Activated T-cell treated with anti-CD3 and anti-CD28 coated beads, Interleukin-2, amount 50 U/mL, for 1 hour (primary cell): ENCODE measurements at places on chromosomes 11 and 22.

- no peak for DNase-seq
These were observed 256.7 kb upstream of the CCDC90B start for GRCh38 chr11:83542861-83543260.

- DNase-seq, result no peak
These were observed 204.6 kb downstream of the DBX1 start for GRCh38 chr11:19955660-19956059.

DNA sequence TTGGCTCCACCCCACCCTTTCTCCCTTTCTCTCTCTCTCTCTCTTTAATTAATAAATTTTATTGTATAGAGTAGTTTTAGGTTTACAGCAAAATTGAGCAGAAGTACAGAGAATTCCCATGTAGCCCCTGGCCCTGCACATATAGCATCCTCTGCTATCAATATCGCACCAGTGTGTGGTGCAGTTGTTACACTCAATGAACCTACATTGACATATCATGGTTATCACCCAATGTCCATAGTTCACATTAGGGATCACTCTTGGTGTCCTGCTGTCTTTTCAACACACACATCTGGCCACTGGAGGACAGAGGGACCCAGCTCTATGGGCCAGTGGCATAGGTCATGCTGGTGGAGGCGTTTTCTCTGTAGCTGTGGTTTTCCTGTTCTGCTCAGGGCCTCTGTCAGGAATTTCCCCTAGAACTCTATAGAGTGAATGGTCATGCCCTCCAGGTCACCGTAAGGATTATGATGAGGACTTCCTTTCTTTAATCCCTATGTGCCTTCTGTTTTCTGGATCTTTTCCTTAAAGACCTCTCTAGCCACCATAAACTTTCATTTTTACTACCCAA lies 98.2 kb upstream of the NAV2 start:
- no peak for DNase-seq

DNA sequence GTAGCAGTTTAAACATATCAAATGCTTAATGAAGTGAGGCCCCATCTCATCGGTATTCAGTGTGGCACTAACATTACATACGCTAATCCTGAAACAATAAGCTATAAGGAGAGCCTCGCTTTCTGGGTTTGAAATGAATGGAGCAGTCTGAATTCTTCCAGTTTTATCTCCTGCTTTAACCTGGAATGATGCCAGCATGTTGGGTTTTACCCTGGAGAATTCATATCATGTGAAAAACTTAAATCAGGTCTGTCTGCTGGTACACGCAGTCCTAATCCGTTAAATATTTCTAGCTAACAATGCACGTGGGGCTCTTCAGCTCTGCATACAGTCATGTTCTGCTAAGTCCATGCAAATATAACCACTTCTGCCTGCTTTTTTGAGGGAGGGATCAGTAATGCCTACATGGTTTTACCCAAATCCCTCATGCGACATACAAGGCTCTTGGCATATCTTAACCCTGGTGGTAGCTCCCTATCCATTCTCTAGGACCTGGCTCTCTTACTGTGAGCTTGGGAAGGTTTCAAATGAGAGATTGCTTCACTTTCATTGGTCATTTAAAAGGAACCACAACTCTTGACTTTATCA lies 92.7 kb downstream of the COMMD9 start:
- DNase-seq, result no peak
